ENCODE measurements at places on chromosomes 6 and 20.
A peak's percentile ranks its signal among the peaks of the same experiment; 100 is the strongest.

DNA sequence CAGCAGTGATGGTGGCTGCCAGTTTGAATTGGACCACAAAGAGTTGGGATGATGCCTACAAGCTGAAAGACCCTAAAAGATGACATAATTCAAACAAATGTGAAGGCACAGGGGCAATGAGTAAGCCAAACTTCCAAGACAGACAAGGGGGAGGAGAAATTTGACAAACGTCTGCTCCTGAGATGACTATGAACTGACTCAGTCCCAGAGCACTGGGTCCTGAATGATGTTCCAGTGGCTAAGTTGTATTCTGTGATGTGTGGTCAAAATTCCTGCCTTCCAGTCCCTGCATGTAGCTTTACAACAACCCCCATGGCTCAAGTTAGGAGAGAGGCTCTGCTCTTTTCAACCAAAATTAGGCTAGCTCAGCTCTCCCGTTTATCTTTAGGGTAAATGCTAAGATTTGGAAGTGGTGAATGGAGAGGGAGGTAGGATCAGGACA is 86.1 kb upstream of the SIRPA start:
- no peak for DNase-seq

- DNase-seq: no peak
Measured at GRCh38 chr20:61970357-61970756, 95.3 kb downstream of the TAF4 start.

- peak; percentile 65 for DNase-seq
Measured at GRCh38 chr6:84764332-84765049, at the start of gene TBX18. TBX18 (minus strand) TSS chr6:84764598; CDS start chr6:84764181, 417 bp downstream.

DNA sequence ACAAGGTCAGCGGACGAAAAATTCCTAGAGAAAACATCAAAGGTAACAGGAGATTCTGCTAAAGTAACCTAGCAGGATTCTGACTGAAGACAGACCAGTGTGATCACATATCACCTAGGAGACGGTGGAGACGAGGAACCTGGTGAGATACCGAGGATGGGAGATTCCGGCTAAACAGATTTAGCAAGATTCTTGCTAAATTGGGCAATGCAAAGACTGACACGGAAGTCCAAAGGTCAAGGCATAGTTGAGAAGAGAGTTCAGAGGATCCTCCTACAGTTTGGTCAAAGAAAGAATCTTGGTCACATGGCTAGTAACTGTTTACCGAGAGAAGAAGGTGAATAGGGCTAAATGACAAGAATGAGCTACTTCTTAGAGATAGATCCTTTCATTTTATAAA is 61.1 kb downstream of the TMEM170B start:
- DNase-seq: no peak

- DNase-seq: no peak
Measured at GRCh38 chr6:134481966-134482365, 164.1 kb upstream of the SGK1 start.

GRCh38 chr6:38184585-38185080 is 365.1 kb downstream of the ZFAND3 start:
- DNase-seq: peak; percentile 22

- DNase-seq: no peak
Measured at GRCh38 chr6:113049190-113049589, 702.1 kb downstream of the RFPL4B start.
